ENCODE measurements at places on chromosomes 6 and 20.

DNA sequence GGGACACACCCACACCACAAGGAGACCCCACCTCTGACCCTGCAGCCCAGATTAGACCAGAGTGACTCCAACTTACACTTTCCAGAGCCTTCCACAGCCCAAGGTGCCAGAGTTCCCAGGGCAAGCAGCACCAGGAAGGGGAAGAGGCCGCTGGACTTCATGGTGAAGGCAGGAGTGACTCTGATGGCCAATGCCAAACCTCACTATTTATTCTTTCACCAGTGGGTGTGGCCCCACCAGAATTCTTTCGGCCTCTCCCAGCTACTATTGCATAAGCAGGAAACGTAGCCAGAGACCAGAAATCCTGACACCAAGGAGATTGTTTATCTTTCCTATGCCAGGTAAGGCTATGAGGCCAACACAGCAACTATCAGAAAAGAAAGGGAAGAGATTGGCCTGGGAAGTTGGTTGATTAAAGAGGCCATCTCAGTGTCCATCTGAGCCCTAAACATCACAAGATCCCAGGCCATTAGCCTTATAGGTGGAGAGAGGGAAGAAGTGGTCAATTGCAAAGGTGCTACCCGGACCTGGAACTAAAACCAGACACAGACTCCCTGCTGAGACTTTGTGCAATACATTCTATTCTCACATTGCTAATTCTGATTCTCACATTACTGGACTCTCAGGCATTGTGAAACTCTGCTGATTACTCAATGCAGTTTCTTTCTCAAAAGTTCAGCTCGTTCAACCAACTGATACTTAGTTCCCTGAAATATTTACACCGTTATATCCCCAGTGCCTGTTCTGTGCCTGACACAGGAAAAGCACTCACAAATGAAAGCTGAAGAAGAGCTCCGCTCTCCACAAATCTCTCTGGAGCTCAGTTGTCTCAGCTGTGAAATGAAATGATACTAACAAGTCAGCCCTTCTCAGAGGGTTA lies at the start of gene SLPI:
Gene SLPI, minus strand, starts transcription at position 182 of the 880 bp plus-strand sequence. Its CDS starts 21 bp downstream, at position 161.
- DNase-seq: no peak

GRCh38 chr6:43075670-43076463 lies at the start of gene PTK7:
TSS of gene PTK7 (plus strand) at chr6:43076314. CDS start at chr6:43076489, 175 bp downstream.
- DNase-seq: peak; percentile 28

DNA sequence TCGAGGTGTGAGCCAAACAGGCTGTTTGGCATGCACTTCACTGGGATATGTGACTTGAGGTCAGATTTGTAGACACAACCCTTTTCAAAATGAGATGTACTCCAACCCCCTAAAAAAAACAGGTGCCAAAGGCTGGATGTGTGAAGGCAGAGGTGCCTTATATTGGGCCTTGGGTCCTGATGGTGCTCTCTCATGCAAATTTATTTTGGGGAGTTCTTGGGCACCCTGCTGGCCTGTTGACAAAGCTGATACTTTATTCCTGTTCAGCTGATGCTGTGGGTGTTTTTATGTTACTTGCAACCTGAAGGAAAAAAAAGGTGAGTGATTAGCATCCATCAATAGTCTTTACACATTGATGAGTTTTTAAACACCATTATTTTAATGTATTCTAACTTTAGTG lies 121.5 kb downstream of the DNAH8 start:
- no peak for DNase-seq

DNA sequence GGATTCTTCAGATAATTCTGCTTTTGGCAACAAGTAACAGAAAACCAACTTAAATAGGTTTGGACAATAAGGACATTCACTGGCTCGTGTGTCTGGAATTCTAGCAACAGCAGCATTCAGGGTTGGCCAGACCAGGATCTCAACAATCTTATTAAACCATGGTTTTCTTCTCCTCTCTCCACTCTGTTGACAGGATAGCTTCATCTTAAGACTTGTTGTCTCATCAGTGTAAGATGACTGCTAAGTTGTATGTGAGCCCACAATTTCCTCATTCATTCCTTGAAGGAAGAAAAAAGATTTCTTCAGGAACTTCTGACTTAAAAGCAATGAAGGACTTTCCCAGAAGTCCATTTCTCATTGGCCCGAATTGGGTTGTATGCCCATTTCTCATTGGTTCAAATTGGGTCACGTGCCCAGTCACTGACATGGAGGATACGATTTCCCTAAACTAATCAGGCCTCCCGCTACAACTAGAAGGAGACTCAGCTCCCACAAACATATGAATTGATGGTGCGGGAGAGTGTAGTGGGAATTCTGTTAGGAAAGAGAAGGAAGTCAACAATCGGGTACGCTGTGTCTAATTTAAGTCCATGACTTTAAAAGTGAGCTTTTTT lies 83.7 kb downstream of the SLC22A3 start:
- DNase-seq: no peak

DNA sequence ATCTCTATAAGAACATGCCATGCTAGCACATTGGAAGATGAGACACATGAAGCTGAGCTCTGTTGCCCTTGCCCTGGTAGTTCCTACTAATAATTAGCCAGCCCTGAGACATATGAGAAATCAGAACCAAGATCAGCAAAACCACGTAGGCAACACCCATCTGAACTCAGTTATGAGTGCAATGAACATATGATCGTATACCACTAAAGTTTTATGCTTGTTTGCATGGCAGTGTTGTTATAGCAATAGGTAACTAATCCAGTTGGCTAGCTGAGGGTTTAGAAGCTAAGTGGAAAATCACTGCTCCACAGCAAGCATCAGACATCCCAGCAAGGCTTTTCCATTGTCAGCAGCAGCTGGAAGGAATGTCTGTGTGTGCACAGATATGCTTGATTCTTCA lies 180.7 kb downstream of the BTBD3 start:
- no peak for DNase-seq

GRCh38 chr20:8020314-8021079 lies 936 bp upstream of the TMX4 start:
- DNase-seq: no peak

DNA sequence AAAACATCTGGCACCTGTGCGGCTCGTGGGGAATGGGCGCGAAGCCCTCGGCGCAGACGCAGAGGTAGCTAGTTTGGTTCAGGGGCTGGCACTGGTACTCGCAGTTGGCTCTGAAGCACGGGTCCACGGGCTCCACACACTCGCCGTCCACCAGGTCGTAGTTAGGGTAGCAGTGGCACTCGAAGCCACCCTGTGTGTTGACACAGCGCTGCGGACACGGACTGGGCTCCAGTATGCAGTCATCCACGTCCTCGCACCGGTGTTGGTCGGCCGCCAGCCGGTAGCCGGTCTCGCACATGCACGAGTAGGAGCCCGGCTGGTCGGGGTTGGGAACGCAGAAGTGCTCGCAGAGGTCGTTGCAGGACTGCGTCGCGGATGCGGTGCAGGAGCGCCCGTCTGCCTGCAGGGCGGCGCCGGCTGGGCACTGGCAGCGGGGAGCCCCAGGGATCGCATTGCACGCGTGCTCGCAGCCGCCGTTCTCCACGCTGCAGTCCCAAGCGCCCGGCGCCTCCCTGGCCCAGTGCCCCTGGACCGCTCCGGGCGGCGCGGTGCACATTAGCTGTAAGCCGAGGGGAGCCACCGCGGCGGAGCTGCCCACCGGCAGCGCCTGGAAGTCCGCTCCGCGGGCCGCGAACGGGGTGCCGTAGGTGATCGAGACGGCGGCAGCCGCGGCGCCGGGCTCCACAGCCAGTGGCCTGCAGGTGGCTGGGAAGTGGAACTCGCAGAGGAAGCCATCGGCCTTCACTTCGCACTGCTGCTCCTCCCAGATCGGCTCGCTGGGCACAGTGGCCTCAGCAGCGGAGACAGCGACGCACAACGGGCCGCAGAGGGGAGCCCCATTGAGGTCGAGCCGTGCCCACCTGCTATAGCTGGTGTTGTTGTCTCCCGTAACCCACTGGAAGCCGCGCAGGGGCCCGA lies 930 bp downstream of the THBD start:
- DNase-seq: no peak

DNA sequence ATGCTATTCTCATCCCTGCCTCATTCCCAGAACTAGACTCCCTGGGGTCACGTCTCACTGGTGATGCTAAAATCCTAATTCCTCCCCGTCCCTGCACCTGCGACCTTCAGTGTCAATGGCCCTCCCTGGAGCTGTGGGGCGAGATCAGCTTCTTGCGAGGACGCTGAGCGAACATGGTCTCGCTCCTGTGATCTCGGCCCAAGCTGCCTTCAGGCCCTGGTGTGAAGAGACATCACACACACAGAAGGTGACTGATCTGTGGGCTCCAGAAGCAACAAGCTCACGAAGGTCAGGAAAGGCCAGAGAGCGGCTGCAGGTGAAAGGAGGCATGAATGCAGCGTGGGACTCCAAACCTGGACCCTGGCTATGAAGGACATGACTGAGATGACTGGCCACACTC lies 139.5 kb upstream of the CST7 start:
- no peak for DNase-seq

- no peak for DNase-seq
Observed at GRCh38 chr6:163483107-163483506, 68.6 kb downstream of the QKI start.

DNA sequence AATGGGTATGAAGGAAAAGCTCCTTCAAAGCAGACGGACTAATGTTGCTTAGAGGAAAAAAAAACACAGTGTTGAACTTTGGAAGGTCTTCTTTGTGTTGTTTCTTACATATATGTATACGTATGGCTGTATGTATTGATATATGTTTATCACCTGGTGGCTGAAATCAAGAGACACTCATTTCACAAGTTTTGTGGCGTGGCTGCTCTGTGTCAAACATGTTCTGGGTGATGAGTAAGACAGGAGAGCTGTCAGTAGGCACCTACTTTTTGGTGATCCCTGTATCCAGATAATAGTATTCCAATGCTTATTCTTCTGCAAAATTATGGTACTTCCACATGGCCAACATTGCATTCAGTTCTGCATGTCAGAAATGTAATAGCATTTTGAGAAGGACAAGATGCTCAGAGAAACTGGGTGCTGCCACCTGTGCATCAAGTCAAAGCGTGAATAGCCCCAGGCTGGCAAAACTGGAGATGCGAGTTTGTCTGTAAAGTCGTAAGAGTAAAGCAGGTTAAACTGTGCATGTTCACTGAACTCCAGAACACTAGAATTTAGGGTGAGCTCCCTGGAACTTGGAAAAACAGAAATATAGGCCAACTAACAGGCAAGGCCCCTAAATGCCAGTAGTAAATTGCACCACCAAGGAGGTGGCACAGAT lies 67.9 kb downstream of the ARMC2 start:
- no peak for DNase-seq

DNA sequence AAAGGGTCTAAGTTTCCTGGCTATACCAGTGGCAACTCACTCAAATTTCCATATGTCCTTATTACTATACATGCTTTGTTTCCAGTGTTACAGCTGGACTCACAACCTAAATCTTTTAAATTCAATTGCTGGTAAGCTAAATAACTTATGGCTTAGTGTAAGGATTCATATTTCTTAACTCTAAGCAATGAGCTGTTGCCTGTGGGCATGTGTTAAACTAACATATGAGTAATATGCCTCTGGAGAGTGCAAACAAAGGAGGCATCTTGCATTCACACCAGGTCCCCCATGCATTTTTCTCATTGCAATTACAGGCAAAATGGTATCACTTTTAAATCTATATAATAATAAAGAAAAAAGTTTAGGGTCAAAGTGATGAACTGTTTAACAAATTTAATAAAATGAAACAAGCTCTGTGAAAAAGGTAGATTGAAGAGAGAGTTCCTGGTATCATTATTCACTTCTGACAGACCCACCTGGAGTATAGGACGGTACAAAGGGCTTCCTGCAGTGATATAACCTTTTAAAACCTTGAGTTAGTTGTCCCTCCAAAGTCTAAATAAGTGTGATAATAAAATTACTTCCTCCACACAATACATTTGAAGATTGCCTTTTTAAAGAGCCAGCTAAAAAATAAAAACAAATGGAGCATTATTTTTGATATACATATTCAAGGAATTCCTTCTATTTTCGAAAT lies 57.6 kb upstream of the HMGCLL1 start:
- DNase-seq: no peak

- DNase-seq: no peak
Observed at GRCh38 chr6:106381881-106382280, 21.4 kb downstream of the CRYBG1 start.

- no peak for DNase-seq
Observed at GRCh38 chr20:20085812-20086211, 33.5 kb downstream of the CFAP61 start.

GRCh38 chr20:43681468-43681942 lies 14.6 kb downstream of the MYBL2 start:
- DNase-seq: no peak

DNA sequence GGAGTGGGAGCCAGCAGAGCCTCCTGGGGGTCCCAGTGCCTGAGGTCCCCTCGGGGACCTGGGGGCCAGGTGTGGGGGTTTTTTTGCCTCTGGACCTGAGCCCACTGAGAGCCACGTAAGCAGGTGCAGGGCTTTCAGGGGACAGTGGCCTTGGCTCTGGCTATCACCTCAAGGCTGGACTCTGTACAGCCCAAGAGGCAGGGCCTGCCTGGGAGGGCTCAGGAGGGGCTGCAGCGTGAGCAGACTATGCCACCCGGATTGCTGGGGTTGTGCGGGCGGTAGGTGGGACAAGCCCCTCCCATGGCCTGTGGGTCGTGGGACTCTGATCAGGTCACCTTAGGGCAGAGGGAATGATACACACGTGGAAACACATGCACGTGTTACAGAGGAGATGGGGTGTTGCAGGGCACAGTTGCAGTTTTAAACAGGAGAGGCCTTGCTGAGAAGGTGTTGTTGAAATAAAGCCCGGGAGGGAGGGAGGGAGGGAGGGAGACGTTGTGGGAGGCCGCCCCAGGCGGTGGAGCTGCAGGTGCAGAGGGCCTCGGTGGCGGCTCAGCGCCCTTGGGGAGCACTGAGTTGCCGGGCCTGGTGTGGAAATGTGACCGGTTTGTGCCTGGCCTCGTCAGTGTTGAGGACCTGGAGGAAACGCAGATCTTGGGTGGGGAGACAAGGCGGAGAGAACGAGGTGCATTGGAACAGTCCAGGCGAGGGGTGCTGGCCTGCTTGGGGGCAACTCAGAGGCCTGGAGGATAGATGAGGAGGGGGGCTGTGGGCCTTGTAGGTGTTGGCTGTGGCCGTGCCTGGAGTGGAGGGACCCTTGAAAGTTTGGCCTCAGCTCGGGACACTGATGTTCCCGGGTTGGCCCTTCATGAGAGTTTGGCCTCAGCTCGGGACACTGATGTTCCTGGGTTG lies 2.3 kb downstream of the TCEA2 start:
- DNase-seq: no peak

DNA sequence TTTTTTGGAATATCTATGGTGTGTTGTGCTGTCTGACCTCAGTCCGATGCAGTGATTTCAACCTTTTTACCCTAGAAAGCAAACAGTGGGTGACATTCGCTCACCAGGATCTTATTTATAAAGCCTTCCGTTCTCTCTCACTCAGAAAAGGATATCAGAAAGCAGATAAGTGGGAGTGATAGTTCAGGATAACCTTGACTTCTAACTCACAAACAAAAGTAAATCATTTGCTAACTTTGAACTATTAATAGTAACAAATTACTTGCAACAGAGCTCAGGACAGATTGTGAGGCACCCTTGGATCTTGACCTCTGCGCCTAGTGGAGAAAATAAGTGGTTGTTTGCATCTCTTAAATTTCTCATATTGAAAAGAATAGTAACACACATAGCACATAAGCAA lies 637.1 kb upstream of the CITED2 start:
- DNase-seq: no peak

- DNase-seq: no peak
Observed at GRCh38 chr20:45991616-45992015, 17.1 kb upstream of the MMP9 start.
